ENCODE measurements at places on chromosomes 12 and 14. TPM values are rescaled to one million over a fixed set of nuclear protein-coding genes. Genes with fewer than 3 reads are reported as not detected.

GRCh38 chr12:19482551-19483109 is 43.3 kb downstream of the AEBP2 start:
- DNase-seq = no peak

DNA sequence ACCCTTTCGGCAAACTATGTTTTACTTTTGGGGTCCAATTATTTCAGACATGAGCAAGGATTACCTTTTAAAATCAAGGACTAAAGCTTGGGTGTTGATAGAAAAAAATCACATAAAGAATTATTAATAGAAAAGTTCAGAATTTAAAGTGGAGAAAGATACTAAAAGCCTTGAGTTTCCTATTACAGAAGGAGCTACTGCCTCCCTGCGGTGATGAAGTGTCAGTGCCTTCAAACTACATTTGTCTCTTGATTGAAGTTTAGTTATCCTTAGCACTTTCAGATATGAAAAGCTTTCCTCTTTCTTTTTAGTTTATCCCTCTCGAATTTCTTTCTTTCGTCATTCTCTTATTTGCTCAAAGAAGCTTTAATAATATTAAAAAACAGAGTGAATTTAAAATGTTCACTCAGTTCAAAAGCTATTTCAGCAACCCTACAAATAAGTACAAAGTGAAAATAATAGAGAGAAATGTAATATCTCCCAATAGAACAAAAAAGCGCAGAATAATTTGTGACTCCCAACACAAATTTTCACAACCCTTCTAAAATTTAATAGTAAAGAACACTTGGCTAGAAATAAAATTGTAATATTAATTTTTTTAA is 87.6 kb downstream of the SEC23A start:
- no peak for DNase-seq

DNA sequence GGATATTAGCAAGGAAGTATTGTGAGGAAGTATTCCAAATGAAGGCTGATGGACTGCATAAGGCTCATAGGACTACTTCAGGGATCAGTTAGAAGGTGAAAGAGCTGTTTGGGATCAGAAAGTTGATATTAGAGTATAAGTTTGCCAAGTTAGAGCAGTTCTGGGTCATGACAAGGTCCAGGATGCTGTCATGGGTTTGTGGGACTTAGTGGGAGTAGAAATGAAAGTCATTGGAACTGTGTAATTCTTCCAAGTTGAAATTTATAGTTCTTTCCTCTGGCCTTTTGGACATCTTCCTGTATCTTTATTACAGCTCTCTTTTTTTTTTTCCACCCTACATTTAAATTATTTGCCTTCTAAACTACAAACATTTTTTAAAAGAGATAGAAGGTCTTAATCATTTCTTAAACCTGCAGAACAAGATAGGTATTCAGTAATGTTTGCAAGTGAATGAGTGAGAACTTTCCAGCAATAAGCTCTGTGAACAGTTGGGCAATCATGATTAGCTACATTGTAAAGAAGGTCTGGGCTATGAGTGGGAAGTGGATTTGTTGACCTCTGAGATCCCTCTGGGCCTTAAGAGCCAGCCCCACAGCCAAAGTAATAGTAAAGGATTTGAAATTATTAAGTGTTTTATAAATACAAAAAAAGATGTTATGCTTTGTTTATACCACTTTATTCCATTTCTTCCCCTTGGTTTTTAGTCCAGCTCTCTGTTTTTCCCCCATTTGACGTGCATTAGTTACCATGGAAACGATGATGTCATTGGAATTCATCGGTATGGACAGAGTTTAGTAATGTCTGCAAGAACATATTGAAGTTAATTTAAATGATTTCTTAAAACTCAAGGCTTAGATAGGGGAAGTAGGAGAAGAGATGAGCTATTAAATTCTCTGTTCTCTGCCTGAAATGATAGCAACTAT is 247.9 kb upstream of the ARHGAP5 start:
- DNase-seq = no peak

- DNase-seq = peak; percentile 85
Measured at GRCh38 chr12:96427269-96427729, 27.1 kb upstream of the CDK17 start.

- DNase-seq = no peak
Measured at GRCh38 chr12:9590441-9590840, 17.3 kb downstream of the KLRB1 start.

- DNase-seq = no peak
Measured at GRCh38 chr12:57230381-57231155, 1.1 kb downstream of the SHMT2 start.

DNA sequence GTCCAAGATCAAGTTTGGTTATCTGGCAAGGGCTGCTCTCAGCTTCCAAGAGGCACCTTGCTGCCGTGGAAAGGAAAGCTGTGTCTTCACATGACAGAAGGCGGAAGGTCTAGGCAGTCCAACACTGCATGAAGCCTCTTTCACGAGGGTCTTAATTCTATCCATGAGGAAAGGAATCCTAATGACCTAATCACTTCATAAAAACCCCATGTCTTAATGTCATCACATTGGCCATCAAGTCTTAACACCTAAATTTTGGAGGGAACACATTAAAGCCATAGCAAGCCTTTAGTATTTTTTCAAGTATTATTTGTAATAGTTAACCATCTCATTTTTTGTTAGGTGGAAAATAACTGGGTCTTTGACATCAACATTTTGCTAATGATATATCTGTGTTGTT is 858.3 kb downstream of the FLRT2 start:
- DNase-seq = no peak

DNA sequence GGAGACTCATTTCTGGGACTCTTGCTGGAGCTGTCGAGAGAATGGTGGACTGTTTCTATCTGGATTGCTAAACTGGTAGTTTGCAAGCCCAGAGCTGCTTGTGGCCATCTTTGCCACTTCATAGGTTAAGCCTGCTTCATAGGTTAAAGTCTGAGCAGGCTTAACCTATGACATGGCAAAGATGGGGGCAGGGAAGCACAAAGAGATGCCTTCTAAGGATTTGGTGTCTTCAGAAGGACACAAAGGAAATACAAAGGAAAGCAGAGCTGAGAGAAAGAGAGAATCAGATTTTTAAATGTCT is 78.4 kb upstream of the MAX start:
- no peak for DNase-seq

DNA sequence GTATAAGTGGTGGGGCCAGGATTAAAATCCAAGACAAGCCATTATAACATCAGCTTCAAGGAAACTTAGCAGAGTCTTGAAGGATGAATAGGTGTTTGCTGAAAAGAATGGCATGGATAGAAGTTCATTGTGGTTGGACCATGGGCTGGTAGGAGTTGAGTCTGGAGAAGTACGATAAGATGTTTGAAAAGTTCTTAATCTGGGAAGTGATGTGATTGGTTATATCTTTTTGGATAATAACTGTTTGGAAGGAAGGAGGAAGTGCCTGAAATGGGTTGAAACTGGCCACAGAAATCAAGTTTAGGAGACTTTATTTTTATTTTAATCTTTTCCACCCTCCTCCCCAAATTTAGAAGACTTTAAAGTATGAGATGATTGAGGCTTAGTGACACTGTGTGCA is 4.9 kb downstream of the DENR start:
- DNase-seq = no peak

DNA sequence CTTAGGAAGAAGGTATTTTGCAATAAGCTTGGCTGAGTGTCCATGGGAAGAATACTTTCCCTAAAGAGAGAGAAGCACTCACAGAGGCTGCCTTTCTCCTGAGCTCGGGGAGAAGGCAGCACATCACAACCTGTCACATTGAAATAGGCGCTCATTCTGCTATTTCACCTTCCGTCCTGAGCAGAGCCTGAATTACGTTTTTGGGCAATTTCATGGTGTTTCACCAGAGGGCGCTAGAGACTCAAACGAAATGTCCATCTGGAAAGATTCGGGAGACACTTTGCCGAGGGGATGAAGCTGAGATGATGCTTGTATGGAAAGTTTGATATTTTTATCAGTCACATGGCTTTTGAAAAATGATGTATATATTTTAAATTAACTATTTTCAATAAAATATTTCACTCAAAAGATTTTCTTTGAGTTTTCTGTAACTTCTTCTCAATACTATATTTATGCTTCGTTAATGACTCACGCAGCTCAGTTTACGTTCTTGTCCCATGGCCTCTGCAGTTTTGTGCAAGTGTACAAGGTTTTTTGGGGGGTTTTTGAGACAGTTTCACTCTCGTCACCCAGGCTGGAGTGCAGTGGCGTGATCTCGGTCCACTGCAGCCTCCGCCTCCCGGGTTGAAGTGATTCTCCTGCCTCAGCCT is 17.4 kb upstream of the B4GALNT3 start:
- peak; percentile 40 for DNase-seq

GRCh38 chr14:80956922-80957321 is 1.5 kb downstream of the TSHR start:
- DNase-seq = no peak

DNA sequence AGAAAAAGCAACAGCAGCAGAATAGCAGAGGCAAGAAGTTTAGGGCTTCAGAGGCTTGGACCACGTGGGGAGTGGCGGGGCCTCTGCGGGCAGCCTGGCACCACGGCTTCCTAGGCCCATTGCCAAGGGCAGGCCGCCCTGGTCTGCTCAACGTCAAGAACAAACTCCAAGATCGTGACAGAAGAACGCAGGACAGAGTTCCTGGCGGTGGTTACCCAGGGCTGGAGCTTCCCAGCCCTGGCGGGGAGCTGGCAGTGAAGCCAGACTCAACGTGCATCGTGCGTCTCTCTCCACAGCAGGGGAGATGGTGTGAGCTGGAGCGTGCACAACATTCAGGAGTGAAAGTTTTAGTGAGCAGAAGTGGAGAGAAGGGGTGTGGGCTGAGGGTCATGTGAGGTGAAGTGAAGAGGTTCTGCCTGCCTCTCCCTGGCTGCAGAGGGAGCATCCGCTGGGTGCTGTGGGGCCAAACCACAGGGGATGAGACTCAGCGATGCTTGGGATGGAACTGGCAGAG is 13.9 kb upstream of the CACNA2D4 start:
- DNase-seq = peak; percentile 47

DNA sequence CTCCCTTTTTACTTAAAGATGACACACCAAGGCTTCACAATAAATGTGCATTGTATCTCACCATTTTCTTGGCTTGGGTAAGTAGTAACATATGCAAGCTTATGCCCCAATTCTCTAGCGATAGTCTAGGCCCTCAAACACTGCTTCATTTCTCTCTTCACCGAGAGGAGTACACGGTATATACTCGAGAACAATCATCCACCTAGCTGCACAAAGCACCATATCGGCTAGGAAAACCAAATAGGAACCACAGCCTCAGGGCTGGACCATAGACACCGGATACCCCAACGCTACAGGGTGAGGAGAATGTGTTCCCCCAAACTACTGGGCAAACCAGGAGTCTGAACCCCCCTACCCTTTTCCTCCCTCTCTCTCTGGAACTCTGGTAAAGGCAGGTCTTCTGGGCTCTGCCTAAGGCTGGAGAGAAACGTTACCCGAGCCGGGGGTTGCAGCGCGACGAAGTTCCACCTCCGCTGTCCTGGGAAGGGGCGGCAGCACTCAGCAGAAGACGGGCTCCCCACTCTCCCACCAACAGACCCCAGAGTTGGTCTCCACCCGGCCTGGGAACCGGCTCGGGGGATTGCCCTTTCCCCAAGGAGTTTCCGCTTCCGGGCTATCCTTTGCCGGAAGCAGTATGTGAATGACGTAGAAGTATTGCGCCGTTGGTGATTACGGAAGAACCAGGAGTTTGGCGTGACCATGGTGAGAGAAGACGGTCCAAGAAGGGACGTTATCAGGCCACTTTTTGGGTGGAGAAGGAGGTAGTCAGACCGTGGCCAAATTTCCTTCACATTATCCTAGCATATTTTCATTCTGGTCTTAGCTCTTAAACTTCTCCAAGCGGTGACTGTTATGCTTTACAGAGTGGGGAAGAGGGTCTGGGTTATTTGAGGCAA is at the start of the genes AREL1 and FCF1:
Gene AREL1, minus strand, starts transcription at position 582 of the 896 bp plus-strand sequence. CDS start 27,465 bp downstream, outside the sequence.
Gene FCF1, plus strand, starts transcription at position 646 of the 896 bp plus-strand sequence. Its CDS starts 54 bp downstream, at position 700.
- DNase-seq = peak; percentile 85

- DNase-seq = no peak
Measured at GRCh38 chr14:94515856-94516255, 6.6 kb upstream of the SERPINA12 start.

DNA sequence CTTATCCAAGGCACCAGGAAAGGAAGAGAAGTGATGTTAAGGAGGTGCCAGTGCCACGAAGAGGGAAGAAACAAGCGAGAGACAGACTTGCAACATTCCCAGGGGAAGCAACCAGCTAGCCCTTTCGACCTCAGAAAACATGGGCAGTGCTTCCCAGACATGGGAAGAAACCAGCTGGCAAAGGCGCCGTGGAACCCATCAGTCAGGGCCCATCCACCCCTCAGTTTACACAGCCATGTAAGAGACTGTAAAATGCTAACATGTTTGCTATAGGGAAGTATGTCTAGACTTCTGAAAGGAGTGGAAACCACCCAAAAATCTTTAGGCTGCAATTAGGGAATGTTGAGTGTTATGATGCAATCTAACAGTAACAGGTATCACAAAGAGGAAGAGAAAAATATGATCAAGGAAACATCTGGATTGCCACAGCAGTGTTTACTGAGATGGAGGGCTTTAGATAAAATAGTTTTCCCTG is 26.3 kb downstream of the ANAPC5 start:
- DNase-seq = no peak

- no peak for DNase-seq
Measured at GRCh38 chr14:32370714-32371113, 41.6 kb downstream of the AKAP6 start.

GRCh38 chr14:61516118-61516743 is 179.1 kb upstream of the HIF1A start:
- DNase-seq = no peak

DNA sequence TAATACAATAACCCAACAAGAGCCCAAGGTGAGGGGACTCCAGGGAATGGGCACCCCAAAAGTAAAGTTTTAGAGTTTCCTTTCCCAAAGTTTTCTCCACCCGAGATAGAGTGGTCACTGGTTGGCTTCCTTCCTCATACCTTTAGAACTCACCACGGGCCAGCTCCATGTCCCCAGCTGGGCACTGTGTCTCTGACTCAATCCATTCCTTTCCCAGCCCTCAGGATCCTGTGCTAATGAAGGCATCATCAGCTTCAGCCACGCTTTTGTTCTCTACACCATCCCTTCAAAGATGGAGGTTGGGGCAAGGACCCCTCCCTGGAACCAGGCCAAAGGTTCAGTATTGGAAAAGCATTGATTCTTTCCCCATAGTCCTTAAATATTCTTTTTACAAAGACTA is 59.8 kb upstream of the VASH1 start:
- DNase-seq = no peak

GRCh38 chr12:65967696-65968095 is 143.4 kb downstream of the HMGA2 start:
- DNase-seq = no peak

GRCh38 chr12:67720351-67720856 is 71.9 kb downstream of the DYRK2 start:
- no peak for DNase-seq

GRCh38 chr12:1517007-1517406 is 77.4 kb downstream of the FBXL14 start:
- DNase-seq = no peak

GRCh38 chr12:95700316-95700785 is 90.2 kb downstream of the NTN4 start:
- no peak for DNase-seq

KLRK1 gene
- total RNA-seq = 2.9 TPM

SERPINA9 gene
- not detected for total RNA-seq

FAM222A gene
- total RNA-seq = 0.34 TPM

RNASE2 gene
- not detected for total RNA-seq

RD3L gene
- total RNA-seq = not detected

ANHX gene
- not detected for total RNA-seq

CDK4 gene
- total RNA-seq = 127 TPM

BMP4 gene
- total RNA-seq = 12.0 TPM

RTN1 gene
- 0.26 TPM for total RNA-seq

SLCO1B1 gene
- total RNA-seq = not detected

GAS2L3 gene
- total RNA-seq = 45.8 TPM

LRRK2 gene
- 24.3 TPM for total RNA-seq

MIPOL1 gene
- 22.8 TPM for total RNA-seq

OR6C2 gene
- not detected for total RNA-seq

CPNE8 gene
- 14.6 TPM for total RNA-seq

TMCC3 gene
- 47.3 TPM for total RNA-seq

EIF2S3B gene
- 1.6 TPM for total RNA-seq

KRT75 gene
- total RNA-seq = not detected

Measured in uterus (tissue), 4 donors.